Stimulated activated CD8-positive, alpha-beta memory T cell treated with anti-CD3 and anti-CD28 coated beads, Interleukin-4, amount 100 ng/mL, for 1 hour (primary cell): ENCODE measurements at places on chromosomes 1 and 21.

DNA sequence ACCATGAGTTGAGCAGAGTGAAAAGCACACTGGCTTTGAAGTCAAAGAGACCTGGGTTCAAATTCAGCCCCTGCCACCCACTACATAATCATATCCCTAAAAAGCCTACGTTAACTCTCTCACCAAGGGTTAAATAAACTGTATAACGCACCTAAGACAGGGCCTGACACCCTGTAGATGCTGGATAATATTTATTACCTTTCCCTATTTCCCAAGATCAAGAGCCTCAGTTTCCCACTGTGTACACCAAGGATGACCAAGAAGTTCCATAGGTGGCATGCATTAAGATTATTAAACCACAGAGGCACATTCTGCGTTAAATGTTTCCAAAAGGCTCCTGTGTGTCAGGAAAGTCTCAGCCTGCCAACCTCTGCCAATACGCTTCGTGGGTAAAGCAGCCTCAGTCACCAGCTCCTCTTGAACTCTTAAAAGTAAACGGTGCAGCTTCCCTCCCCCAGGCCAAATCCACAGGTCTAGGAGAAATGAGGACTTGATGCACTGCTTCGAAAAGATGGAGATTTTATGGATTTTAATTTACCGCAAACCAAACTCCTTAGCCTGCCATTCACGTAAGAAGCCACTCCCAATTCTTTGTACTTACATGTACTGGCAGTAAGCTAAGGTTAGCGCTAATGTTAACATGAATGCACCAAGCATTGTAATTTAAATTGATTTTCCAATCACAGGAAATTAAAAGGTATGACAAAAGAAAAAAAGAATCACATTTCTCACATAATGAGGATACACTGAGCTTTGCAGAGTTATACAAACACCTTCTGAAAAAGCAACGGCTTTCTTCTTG is 2.6 kb downstream of the USP24 start:
- DNase-seq: no peak

DNA sequence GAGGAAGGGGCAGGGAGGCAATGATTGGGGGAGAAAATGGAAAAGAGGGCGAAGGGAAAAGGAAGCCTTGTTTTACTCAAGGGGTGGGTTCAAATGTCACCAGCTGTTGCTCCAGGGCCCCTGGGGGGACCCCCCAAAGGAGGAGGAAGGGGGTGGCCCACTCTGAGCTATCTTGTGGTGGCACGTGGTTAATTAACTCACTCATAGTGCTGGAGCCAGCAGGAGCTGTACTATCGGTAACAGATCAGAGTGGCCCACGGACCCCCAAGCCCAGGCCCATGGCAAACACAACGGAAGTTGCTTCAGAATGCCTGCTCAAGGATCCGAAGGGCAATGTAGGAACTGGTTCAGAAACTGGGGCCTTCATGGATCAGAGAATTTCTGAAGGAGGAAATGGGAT is 7.2 kb downstream of the TFF2 start:
- DNase-seq: no peak

DNA sequence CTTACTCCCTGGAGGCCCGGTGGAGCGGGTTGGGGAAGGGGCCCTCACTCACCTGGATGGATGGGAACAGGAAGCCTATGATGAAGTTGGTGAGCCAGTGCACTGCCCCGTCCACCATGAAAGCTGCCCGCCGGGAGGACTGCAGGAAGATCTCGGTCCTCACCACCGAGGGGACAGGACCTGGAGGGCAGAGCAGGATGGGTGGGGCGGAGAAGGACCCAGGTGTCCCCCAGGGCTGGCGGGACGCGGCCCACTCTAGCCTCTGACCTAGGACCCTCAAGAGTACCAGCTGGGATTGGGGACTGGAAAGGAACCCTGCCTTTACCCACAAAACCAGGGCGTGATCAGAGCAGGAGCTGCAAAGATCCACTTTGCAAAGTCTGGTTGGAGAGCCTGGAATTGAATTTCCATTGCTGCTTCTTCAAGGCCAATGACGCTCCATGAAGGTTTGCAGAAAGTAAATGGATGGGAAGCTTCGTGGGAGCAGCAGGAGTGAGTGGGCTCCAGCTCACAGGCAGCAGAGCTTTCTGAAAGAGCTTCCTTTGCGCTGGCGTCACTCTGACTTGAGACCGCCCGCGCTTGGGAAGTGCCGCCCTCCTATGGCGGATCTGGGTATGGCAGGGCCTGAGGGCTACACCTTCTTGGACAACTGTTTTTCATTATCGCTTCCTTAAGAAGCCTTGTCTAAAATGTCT is 21.4 kb downstream of the SLC2A7 start:
- peak; percentile 63 for DNase-seq

DNA sequence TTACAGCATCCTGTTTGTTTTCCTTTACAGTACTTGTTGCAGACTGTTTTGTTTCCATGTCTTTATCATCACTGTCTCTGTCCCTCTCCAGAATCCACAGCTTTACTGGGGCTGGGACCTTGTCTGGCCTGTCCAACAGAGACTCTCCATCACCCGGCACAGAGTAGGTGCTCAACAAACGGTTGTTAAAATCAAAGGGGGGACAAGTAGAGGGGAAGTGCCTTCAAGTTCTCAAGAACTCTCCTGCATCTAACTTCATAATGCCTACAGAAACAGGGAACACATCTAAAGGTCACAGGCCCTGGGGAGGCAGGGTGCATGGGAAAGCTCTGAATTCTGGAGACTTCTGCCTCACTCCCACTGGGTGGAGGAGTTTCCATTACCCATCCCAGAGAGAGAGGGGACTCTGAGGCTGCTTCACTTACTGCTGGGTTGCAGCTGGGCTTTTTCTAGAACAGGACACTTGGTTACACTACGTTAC is 2.3 kb upstream of the ECE1 start:
- DNase-seq: no peak

DNA sequence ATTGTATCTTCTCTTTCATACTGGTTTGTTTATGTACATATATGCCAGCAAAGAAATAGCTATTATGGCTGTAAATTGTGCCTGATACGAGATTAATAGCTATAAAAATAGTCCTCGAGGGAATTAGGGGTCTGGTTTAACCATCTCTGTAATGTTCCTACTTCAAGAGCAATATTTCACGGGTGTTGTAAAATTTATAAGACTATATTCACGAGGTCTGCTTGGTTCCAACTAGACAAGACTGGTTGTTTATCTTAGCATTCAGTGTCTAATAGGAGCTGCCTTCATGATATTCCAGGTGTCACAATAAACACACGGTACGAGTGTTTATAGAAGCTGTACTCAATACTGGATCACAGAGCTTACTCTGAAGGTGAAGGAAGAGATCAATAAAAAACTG is 389.9 kb downstream of the SIPA1L2 start:
- DNase-seq: no peak

- DNase-seq: no peak
Measured at GRCh38 chr1:237016626-237017025, 12.4 kb upstream of the MT1HL1 start.

DNA sequence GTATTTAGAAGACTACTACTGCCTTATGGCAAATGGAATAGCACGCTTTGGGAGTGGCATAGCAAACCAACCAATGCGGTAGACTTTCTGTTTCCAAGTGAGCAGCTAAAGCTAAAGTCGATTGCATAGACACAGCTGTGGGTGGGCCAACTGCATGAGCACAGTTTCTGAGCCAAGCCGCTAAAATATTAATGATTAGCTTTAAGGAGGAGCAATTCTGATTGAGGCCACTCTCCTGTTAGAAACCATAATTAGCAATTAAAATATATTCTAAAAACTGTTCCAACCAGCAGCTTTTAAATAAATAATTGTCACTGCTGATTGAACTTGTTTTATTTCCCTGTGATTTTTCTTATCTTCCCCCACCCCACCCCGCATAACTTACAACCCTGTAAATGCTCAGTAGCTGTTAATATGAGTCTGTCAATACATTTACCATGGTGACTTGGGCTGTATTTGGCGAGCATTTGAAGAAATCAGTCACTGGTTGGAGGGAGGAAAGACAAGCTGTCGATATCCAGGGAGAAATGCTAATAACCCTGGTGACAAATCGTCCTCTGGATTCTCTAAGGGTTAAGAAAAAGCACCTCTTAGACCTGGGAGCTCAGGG is 32.2 kb downstream of the RNF220 start:
- DNase-seq: no peak

GRCh38 chr1:116961606-116962005 is 40.0 kb upstream of the CD101 start:
- DNase-seq: no peak

DNA sequence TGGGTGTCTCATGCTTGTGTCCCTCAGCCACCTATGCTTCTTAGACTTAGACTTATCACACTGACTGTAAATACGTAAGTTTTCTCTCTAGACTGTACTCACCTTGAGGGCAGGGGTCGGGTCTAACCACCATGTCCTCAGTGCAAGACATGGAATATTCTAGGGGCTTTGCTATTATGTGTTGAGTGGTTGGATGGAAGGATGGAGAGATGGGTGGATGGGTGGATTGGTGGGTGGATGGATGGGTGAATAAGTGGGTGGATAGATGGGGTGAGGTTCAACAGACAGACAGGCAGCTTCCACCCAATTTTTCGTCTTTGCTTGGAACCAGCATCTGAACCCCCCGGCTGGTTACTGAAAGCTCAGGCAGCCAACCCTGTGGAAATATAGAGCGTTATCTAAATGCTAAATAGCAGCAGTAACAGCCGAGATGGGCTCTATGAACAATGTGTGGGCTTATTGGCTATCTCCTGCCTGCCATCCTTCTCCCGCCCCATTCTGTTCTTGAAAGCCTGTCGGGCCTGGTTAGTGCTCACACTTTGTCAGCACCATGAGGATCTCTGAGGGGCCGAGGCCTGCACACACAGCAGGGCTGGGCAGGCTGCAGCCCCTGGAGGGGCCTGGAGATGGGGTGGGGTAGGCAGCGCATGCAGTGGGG is 130.7 kb downstream of the ACTL8 start:
- no peak for DNase-seq

GRCh38 chr1:181090641-181091126 is 2.2 kb downstream of the IER5 start:
- no peak for DNase-seq

DNA sequence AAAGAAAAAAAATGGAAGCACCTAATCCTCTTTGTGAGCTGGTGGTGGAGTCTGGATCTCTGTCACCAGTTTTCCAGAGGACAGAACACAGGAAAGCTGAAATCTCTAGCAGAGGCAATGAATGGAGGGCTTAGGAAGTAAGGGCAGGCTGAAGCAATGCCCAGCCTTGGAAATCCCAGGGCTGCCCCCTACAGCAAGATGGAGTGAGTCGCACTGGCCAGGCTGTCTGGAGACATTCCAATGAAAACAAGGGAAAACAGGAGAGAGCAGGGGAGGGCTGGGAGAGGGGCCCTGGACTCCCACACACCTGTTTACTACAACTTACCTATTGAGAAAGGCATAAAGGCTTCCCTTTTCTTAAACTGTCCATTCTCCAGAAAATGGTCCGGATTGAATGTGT is 25.9 kb downstream of the CYP2J2 start:
- no peak for DNase-seq

- DNase-seq: no peak
Measured at GRCh38 chr1:111754984-111755330, 744 bp upstream of the DDX20 start.

DNA sequence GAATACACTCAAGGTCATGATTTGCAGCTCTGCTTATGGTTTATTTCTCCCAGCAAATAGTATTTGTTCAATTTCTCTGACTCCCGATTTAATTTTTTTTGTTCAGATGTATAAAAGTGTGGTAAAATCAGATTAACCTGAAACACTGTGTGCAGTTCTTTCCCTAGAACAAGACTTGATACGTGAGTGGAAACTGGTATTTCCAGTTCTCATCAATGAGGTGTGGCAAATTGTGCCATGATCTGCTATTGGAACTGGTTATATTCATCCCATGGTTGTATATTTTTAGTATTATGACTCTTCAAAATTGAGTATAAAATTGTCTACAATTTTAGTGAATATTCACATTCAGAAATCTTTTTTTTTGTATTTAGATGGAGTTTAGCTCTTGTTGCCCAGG is 76.8 kb upstream of the IVNS1ABP start:
- no peak for DNase-seq

GRCh38 chr21:41068967-41069642 is 98.9 kb upstream of the BACE2 start:
- DNase-seq: peak; percentile 15

DNA sequence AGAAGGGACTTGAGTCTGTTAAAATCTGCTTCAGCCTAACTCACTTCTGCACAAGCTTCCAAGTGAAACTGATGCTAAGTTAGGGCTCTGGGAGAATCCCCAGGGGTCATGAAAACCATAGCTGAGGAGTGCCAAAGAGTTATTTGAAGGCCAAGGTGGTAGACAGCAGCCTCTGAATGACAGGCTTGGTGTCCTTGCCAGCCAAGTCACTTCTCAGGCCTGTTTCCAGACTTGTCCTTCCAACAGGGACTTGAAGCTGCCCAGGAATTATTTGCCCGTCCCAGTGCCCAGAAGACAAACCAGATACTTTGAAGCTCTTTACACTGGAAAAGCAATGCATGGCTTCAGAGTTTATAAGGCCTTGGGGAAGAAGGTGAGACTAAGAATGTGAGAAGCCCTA is 33.6 kb downstream of the RNASEL start:
- DNase-seq: no peak

GRCh38 chr1:110680036-110680735 is 5.4 kb upstream of the KCNA3 start:
- no peak for DNase-seq

GRCh38 chr21:42630626-42631025 is 22.8 kb upstream of the PDE9A start:
- DNase-seq: no peak

DNA sequence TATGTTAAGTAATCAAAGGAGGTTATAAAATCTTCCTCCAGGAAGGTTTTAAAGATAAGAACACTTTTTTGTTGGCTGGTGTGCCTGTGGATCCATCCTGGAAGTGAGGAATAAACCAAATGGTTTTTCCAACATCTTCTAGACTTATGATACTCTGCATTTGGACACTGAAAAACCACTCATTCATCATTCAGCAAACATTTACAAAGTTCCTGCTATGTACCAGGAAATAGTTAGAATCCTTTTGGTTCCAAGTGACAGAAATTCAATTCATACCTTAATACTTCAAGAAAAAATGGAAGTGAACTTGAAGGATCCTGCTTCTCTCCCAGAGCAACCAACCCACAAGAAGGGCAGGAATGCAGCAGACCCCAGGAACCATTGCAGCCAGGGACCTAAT is 39.6 kb upstream of the PIGC start:
- DNase-seq: no peak

- no peak for DNase-seq
Measured at GRCh38 chr1:59419361-59420140, 122.7 kb downstream of the FGGY start.

DNA sequence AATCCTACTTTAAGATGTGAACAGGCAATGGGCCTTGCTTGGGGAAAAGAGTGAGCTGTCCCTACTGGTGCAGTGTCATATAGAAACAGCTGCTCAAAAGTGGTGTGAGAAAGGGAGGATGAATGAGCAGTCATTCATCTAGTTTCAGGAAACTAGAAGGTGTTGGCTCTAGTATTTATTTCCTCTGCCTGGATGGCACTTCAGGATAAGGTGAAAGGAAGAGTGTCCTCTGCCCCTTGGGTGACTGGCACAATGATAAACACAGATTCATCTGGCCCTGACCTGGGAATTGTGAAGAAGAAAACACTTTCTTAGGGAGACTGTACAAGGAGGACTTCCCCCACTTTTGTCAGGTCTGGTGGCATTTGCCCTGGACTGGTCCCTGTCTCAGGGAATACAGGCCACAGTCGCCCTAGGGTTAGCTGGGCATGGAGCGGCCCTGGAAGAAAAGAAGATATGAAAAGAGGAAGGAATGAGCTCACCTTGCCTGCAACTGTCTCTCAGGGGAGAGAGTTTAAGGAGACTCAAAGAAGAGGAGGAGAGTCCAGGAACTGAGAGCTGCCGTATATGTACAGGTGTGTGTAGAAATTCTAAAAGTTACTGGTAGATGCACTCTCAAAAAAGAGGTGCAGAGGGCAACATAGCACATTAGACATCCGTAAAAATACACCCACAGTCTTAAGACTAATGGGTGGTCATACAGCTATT is 13.8 kb upstream of the NMNAT2 start:
- DNase-seq: no peak
